ENCODE measurements at places on chromosomes 3 and 15.

DNA sequence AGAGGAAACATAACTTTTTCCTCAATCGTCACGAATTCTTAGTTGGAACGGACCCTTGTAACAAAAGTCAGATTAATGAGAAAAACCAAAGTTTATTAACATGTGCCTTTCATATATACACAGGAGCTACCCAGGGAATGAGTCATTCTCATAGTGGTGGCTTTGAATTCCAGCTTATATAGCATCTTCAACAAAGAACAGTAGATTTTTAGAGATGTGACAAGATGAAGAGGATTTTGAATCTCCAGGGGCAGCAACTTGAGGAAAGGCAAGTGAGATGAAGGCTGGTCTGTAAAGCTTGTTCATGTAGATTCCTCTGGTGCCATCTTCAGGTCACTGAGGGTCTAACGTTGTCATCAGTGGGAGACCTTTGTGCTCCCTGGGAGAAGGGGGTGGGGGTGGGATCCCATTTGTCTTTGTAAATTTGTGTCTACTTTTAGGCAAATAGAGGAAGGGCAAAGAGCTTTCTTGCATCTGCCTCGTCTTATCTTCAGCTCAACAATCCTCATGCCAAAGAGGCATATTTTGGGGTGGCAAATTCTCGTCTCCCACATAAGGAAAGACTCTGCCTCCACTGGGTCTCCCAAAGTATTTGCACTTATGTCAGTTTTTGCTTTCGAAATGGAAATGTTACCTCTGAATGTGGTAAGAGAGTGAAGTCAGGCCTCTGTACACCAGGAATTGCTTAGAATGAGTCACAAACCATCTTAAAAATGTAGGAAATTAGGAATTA is 29.5 kb downstream of the CLEC3B start:
- no peak for DNase-seq

GRCh38 chr3:138323971-138324370 is 5.7 kb downstream of the NME9 start:
- no peak for DNase-seq

GRCh38 chr3:5022187-5022965 is 43.1 kb downstream of the BHLHE40 start:
- no peak for DNase-seq

DNA sequence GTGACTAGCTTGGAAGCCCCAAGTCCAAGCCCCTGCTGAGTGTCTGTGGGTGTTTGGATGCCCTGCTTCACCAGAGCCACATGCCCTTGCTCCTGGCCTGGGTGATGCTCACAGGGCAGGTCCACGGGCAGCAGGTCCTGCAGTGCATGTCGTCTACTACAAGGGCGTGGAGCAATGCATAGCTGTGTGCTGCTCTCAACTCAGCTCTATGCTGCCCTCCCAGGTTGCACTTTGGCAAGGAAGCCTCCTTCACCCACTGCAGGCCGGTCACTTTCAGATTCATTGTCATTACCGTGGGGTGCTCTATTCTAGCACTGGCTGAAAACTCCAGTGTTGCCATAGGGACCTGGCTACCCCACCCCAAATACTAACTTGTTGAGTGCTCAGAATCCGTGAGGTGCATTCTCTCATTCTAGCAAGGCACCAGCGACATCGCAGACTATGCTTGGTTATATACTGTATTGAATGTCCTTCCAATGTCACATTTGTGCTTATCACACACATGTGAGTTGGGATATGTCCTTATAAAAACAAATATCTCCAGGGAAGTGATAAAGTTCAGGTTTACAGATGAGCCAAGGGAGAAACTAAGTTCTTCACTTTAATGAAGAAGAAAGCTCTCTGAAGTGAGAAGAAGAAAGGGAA is 51.8 kb downstream of the GRAMD1C start:
- no peak for DNase-seq

DNA sequence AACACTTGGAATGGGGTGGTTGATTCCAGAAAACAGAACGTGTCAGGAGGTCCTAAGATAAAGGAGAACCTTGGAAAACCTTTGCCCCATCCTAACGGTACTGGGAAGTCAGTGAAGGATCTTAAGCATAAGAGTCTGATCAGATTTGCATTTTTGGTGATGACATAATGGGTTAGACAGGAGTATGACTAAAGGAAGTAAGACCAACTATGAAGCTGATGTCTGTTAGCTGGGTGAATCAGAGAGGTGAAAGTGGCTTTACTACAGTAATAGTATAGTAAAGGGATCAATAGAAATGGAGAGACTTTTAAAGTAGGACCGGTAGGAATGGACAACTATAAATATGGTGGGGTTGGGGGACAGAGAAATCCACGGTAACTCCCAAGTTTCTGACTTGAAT is 12.6 kb downstream of the GTF2A2 start:
- DNase-seq, result no peak

GRCh38 chr3:112984485-112984884 is 6.3 kb upstream of the GTPBP8 start:
- DNase-seq, result no peak

DNA sequence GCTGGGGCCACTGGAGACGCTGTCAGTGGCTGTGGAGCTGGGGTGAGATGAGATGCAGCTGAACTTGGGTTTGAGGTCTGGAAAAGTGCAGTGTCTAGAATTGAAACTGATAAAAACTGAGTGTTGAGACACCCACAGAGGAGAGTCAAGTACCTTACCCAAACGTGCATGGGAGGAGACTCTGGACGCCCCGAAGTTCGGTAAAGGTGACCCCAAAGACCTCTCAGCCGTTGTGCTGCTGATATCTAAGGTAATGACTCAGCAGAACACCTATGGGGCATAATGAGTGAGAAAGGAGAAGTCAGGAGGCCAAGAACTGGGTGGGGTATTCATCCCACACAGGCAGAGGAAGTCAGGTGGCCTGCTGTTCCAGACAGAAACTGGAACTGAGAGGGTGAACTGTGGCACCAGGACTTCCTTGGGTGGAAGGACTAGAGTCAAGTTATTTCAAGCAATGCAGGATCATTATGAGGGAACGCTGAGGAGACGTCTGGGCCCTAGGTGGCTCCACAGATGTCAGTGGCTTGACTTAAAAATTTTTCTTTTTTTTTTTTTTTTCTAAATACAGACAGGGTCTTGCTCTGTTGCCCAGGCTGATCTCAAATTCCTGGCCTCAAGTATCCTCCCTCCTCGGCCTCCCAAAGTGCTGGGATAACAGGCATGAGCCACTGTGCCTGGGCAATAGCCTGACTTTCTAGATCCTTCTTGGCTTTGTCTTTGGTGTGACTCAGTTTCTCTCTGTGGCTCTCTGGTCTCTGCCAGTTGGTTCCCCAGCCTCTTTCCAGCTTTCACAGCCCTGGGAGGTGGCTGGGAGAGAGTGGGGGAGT is 67.6 kb upstream of the GCNT3 start:
- DNase-seq, result no peak

- no peak for DNase-seq
Observed at GRCh38 chr15:60396958-60397771, 621 bp downstream of the ANXA2 start.

DNA sequence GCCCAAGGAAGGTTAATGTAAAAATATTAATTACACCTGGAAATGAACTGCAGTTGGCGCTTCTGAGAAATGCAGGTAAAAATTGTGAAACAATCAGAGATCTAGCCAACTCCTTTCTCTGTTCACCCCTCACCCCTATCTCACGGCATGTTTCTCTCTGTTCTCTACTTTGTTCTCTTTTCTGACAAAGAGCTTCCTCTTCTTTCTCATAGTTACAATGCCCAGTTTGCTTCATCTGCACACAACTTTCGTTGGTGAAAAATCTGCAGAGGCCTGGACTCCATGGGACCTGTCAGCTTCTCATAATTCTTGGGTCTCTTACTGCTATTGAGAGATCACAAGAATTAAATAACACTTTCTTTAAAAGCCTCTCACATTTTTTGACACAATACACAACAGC is 212.9 kb upstream of the LRRN1 start:
- DNase-seq, result no peak

DNA sequence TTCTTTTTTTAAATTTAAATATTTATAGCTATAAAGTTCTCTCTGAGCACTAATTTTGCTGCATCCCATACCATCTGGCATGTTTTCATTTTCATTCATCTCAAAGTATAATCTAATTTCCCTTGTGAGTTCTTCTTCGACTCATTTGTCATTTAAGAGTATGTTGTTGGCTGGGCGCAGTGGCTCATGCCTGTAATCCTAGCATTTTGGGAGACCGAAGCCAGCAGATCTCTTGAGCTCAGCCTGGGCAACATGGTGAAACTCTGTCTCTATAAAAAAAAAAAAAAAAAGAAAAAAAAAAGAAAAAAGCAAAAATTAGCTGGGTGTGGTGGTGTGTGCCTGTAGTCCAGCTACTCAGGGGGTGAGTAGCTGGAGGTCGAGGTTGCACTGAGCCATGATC is 34.8 kb downstream of the MAP1A start:
- DNase-seq, result no peak

DNA sequence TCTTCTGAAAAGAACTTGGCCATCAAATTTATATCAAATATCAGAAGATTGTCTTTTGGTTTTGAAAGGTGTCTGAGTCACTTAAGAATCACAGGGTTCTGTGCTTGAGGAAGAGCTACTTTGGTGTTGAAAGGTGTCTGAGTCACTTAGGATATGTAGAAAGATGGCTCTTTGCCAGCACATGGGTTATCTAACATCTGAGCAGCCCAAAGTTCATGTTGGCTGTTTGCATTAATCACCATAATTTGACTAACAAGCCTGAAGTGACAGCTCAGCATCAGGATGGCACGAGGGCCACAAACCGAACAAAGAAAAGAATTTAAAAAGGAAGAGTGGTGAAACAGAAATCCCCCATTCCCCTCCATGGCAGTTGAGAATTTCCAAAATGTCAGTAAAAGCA is 190.5 kb upstream of the CMC1 start:
- DNase-seq, result no peak

DNA sequence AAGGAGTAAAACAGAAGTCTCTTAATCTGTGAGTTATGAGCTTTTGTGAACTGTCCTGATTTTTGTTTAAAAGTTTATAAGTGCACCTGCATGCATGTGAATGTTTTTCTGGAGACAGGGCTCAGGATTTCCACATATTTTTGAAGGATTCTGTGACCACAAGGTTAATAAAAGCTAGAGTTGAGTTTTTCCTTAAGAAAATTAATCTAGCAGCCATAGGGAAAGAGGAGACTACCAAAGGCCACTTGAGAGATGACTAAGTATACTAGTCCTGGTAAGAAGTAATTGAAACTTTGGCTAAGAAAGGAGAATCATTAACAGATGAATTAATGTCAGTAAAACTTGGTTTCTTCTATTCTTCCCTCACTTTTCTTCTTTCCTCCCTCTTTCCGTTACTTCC is 176.8 kb upstream of the EPHA3 start:
- no peak for DNase-seq

GRCh38 chr3:39219702-39220101 is 27.3 kb upstream of the XIRP1 start:
- DNase-seq, result no peak

- DNase-seq, result no peak
Observed at GRCh38 chr3:39569095-39569494, 101.6 kb downstream of the MOBP start.

- DNase-seq, result no peak
Observed at GRCh38 chr3:30187366-30187765, 419.0 kb upstream of the TGFBR2 start.

DNA sequence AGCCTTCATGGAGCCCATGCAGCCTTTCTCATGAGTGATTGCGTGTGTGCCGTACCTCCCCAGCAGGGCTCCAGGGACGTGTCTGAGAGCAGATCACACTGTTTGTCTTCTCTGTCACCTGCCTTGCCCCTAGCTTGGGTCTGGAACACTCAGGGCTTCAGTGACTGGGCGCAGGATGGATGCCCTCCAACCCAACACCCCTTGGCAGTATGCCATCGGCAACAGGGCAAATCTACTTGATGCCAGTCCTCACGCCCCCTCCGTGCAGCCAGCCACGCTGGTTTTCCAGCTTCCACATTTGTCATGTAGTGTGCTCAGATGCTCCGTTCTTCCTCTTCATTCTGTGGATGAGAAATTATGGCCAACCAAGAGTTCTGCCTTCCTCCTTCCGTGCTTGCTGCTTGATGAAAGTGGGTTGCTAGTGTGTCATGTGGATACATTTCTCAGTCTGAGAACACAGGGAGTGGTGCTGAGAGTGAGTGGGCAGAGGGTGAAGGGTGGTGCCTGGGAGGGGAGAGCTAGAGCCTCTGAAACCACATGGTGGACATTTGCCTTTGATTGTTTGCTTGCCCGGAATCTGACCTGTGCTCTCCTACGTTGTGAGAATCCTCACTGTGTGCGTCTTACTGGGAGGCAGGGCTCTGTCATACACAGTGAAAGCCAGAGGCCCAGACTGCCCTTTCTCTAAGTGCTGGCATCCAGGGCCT is 97.2 kb downstream of the FAM43A start:
- DNase-seq, result no peak

Measured in cortex of kidney (tissue), 1 donor.